ENCODE measurements at places on chromosomes 3 and 15.

GRCh38 chr15:69941706-69942495, 155.8 kb downstream of the TLE3 start:
- DNase-seq = no peak

DNA sequence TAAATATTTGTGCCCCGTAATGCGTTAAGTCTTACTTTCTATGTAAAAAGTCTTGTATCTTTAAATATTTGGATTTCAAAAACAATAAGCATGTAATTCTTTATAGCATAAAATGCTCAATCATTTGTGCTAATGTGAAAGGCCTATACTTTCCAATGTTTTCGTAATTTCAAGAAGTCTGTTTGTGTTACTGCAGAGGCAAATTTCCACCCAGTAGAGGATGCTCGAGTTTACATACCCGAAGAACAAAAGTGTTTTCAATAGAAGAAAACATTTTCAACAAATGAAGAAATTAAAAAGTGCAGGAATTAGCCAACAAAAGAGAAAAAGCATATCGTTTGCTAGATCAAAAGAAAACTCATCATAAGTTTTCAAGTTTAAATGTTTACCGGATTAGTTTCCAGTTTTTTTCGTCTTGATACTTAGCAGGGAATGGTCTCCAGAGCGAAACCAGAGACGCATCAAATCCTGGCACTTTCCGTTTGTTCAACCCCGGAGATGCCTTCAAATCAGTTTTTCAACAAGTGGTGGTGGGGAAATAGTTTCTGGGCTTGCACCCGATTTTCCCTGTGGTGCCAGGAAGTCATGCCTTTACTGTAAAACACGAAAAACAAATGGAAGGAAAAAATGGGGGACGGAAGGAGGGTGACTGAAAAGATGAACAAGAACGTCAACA, 1.0 kb downstream of the CGGBP1 start:
- no peak for DNase-seq

DNA sequence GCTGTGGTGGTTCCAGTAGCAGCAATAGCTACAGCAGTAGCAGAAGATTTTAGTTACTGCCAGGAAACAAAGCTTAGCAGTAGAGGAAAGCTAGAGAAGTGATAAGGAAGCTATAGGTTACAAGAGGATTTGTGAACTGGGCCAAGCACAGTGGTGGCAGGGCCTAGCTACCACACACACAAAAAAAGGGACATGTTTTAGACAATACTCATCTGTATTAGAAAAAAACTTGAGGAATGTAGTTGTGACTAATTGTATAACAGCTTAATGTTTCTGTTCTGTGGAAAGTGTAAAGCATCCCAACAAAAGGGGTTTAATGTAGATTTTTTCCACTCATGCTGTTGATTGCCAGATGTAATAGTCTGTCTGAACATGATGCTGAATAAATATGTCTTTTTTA, 29.9 kb upstream of the PFN2 start:
- no peak for DNase-seq

DNA sequence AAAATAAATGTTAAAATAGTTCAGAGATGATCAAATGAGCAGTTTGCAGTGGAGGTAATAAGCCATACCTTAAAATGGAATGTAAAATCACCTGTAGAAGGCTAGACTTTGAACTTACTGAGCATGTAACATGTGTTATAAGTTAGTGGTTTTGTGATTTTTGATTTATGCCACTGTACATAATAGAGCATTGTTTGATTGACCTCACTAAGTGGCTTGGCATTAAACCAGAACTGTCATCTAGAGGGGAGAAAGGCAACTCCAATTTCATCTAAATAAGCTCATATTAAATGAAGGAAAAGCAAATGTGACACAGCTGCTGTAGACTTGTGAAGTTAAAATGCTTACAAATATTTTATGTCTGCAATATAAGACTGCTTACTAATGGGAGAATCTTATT, 387.9 kb downstream of the ZIC1 start:
- no peak for DNase-seq

- no peak for DNase-seq
Measured at GRCh38 chr3:13274125-13274524, 146.0 kb downstream of the NUP210 start.

DNA sequence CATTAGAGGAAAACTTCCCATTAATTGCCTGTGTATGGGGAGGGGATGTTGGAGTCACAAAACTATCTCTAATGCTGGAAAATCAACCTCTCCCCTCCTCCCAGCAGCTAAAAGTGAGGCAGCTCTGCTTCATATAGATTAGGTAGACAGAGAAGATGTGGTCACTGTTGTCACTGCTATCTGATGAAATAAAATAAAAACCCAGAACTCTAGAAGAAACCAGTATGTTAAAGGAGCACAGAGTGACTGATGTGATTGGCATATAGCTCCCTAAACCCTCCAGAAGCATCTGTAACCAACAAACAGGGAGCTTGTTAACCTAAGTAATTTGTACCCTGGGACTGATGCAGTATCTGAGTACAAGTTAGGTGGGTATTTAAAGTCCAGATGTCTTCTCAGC, 211.9 kb upstream of the TRIM42 start:
- no peak for DNase-seq

- no peak for DNase-seq
Measured at GRCh38 chr3:156985711-156986110, 159.6 kb downstream of the LEKR1 start.

DNA sequence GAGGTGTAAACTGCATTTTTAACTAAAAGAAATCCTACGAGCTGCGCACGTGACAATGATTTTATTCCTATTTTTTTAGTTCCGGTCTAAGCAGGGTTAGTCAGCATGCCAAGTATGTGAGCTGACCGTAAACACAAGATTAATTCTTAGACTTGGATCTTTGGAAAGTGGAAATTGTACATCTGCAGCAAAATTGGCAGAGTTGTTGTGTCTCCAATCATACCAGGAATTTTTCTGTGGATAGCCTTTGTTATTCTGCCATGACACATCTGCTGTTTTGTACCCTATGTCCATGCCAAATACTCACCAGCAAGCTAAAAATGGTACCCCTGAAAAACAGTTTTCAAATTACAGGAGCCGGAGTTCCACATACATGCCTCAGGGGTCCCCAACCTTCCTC, 562.5 kb downstream of the UNC13C start:
- no peak for DNase-seq

GRCh38 chr3:49133226-49133951, 539 bp upstream of the LAMB2 start:
- peak; percentile 91 for DNase-seq

GRCh38 chr3:171038342-171038741, 11.8 kb upstream of the SLC2A2 start:
- no peak for DNase-seq

DNA sequence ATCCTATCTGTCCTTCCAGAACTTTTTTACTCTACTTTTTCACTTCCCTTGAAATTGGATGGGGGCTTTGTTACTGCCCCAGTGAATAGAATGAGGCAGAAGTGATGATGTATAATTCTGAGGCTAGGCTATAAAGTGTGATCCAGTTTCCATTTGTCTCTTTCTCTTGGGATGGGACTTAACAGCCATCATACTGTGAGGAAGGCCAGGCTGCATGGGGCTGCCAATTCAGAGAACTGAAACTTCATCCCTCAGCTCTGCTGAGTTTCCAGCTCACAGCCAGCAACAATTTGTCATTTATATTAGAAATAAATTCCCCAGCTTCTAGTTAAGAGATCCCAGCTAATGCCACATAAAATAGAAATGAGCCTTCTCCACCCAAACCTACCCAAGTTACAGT, 504.0 kb upstream of the TGFBR2 start:
- no peak for DNase-seq

DNA sequence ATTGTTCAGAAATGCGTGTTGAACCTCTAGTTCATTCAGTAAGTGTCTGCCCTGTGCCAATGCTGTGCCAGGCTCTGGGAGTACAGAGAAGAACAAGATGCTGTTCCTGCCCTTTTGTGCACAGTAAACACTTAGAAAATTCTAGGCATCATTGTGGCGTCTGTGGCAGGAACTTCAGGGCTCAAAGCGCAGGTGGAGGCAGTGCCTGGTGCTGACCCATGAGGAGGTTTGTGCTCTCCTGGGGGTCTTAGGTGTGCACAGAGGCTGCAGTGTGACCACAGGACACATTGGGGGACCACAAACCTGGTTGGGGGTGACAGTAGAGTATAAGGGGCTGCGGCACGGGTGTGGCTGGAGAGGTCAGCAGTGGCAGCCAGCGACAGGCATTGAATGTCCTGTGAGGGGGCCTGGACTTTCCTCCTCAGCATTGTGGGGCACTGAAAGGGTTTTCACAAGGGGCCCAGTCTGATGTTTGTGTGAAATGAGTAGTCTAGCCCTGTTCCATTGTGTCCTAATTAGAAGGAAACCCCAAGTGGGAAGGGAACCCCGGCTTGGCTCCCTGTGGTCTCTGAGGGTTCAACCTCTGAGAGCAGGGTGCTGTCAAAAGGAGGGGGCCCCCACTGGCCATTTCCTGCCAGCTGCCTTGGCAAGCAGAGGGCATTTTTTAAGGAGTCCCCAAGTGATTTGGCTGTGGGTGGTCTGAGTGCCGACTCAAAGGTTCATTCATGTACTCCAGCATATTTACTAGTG, 20.9 kb downstream of the MRAS start:
- no peak for DNase-seq

GRCh38 chr3:126659915-126660886, 5.3 kb upstream of the TXNRD3 start:
- no peak for DNase-seq

DNA sequence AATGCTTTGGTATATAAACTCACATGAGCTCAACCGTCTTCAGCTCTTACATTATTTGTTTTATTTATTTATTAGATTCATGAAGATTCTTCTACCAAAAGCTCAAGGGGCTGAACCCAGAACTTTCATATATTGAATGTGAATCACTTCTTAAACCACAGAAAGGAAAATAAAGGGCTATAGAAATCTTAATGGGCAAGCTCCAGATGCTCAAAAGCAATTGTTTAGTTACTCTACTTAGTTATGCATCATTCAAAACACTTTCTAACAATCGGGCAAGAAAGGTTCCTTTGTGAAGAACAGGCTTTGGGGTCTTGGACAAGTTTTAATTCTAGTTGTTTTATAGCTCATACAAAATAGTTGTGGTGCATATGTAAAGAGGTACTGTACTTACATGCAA, 380.2 kb downstream of the TIGIT start:
- DNase-seq = no peak

DNA sequence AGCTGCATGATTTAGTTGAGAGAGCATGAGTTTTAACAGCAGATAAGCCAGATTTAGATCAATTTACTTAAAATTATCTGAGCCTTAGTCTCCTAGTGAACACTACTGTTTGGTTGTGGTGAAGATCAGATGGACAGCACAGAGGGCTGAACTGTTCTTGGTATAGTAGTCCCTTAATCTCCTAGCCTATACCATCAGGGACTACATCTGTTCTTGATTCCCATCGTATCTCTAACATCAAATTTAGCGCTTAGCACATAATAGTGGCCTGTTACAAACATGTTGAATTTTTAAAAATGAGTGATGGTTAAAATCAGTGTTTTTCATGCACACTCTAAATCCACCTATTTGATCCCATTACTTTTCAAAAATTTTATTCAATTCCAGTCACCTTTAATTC, 507.7 kb downstream of the GRM7 start:
- no peak for DNase-seq

DNA sequence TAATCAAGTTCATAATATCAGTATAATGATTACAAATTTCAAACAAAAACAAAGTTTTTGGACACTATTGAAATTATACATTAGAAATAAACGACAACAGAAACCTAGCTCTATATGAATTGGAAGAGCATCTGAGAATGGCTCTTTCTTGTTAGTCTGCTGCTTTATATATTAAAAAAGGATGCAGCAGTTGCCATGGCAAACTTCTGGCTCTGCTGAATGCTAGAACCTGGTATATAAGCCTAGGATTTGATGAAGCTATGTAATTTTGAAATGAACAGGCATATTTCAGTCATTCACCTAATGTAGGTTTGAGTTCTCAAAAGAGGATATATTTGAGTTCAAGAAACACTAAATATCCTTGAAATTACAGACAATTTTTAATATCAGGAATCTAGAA, 252.7 kb upstream of the KCNMB2 start:
- no peak for DNase-seq

DNA sequence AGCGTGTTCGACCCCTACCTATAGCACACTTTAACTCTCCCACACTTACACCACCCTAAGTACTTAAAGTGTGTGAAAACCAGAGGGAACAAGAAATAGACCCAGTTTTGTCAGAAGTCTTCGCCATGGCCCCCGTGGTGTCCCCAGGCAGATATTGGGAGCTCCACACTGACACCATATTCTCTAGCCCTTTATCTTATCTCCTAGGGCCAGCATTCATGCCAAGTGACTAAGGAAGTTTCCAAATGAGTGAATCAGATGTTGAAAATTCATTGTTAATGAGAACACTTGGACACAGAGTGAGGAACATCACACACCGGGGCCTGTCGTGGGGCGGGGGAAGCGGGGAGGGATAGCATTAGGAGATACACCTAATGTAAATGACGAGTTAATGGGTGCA, 31.8 kb downstream of the P3H2 start:
- DNase-seq = no peak

- no peak for DNase-seq
Measured at GRCh38 chr3:141594357-141594756, 107.5 kb downstream of the RASA2 start.

GRCh38 chr3:154175041-154175440, 53.9 kb downstream of the ARHGEF26 start:
- no peak for DNase-seq

- no peak for DNase-seq
Measured at GRCh38 chr15:33963831-33964664, 4.2 kb upstream of the CHRM5 start.

- no peak for DNase-seq
Measured at GRCh38 chr15:99729920-99730319, 3.3 kb downstream of the LYSMD4 start.

GRCh38 chr15:28017423-28017924, 81.6 kb downstream of the OCA2 start:
- no peak for DNase-seq

- DNase-seq = no peak
Measured at GRCh38 chr15:87099916-87100315, 1020.2 kb downstream of the AGBL1 start.

- DNase-seq = no peak
Measured at GRCh38 chr15:86555939-86556338, 476.3 kb downstream of the AGBL1 start.

GRCh38 chr15:84037301-84037700, 198.3 kb upstream of the GOLGA6L4 start:
- no peak for DNase-seq

DNA sequence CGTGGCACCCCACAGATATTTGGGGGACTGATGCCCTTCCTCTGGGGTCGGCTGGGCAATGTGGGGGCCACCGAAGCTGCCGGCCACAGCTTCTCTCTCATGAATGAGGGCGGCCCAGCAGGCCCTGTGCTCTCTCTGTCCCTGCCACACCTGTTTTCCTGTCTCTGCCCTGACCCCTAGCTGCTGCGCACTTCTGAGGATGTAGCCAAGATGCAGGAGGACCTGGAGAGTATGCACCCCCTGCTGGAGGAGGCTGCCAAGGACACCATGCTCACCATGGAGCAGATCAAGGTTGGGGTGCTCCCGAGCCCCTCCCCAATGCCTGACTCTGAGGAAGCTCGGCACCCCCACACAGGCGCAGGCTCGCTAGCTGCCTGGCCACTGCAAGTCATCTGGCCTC, 59.7 kb downstream of the SEMA3G start:
- no peak for DNase-seq

GRCh38 chr15:43775411-43775965, 1.3 kb downstream of the ELL3 start:
- no peak for DNase-seq

GRCh38 chr15:64883100-64883581, 28.6 kb upstream of the ANKDD1A start:
- no peak for DNase-seq

All from Right ventricle myocardium inferior (tissue), 1 donor.